Motor neuron (in vitro differentiated cells): ENCODE measurements at places on chromosomes 3 and 15. TPM values are rescaled to one million over a fixed set of nuclear protein-coding genes. Genes with fewer than 3 reads are reported as not detected.

The ABI3BP gene
- 2.5 and 3.2 TPM in 2 replicates for total RNA-seq

The GOLGA6L1 gene
- 3.3 and 3.8 TPM in 2 replicates for total RNA-seq

The GOLGA8S gene
- 0.17 and 0.23 TPM in 2 replicates for total RNA-seq

The NPAP1 gene
- under 0.01 and 0.13 TPM in 2 replicates for total RNA-seq

The NRROS gene
- not detected in 2 replicates for total RNA-seq

The DZIP3 gene
- 18.5 and 21.0 TPM in 2 replicates for total RNA-seq

The ECE2 gene
- total RNA-seq: 0.73 and 1.0 TPM in 2 replicates

The CPNE9 gene
- 0.38 TPM in 2 replicates for total RNA-seq

The STRA6 gene
- total RNA-seq: 7.1 and 9.7 TPM in 2 replicates

The MAP6D1 gene
- total RNA-seq: 0.27 TPM in 1 of 2 replicates, not detected in the other

The ATP13A4 gene
- total RNA-seq: 0.92 and 0.94 TPM in 2 replicates

The LRRIQ4 gene
- 0.44 and 0.47 TPM in 2 replicates for total RNA-seq

The ZNF501 gene
- total RNA-seq: 0.43 and 0.71 TPM in 2 replicates

The GPR27 gene
- 9.7 and 11.0 TPM in 2 replicates for total RNA-seq

The PIGZ gene
- 2.7 and 3.5 TPM in 2 replicates for total RNA-seq

The CLSTN2 gene
- 1.2 and 3.7 TPM in 2 replicates for total RNA-seq

The ISLR2 gene
- total RNA-seq: 81.5 and 92.9 TPM in 2 replicates

The SMCO1 gene
- total RNA-seq: 0.31 TPM in 1 of 2 replicates, not detected in the other

The SLC28A1 gene
- 0.14 and 0.68 TPM in 2 replicates for total RNA-seq

The LSAMP gene
- total RNA-seq: 21.0 and 24.4 TPM in 2 replicates
